ENCODE measurements at places on chromosomes 6 and 20. TPM values are rescaled to one million over a fixed set of nuclear protein-coding genes. Genes with fewer than 3 reads are reported as not detected.

GRCh38 chr6:33197431-33198048 is 2.9 kb downstream of the RXRB start:
- DNase-seq, result no peak

DNA sequence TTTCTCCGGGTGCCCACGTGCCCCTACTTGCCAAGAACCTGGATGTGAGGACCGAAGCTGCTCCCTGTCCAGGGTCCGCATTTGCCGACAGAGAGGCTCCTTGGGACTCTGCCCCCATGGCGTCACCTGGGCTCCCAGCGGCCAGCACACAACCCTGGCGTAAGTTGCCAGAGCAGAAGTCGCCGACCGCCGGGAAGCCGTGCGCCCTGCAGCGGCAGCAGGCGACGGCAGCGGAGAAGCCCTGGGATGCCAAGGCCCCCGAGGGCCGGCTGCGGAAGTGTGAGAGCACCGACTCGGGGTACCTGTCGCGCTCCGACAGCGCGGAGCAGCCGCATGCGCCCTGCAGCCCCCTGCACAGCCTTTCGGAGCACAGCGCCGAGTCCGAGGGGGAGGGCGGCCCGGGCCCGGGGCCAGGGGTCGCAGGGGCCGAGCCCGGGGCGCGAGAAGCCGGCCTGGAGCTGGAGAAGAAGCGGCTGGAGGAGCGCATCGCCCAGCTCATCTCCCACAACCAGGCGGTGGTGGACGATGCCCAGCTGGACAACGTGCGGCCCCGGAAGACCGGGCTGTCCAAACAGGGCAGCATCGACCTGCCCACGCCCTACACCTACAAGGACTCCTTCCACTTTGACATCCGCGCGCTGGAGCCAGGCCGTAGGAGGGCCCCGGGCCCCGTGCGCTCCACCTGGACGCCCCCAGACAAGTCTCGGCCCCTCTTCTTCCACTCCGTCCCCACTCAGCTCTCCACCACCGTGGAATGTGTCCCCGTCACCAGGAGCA is 28.3 kb downstream of the ZNF831 start:
- no peak for DNase-seq

DNA sequence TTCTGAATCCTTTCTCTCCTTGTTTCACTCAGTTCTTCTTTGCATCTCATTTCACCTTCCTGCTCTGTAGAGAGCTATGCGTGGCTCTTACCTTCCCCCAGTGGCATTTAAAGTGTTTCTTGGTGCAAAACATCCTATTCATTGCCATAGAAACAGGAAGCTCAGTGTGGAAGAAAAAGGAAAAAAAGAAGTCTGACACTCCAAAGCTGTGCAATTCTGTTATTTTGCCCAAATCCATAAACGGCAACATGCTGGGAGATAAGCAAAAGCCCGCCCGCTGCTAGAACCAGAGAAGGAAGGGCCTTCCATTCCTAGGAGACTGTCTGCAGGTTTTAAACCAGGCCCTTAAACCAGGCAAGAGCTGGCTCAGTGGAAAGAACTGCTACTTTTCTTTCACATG is 247.1 kb downstream of the HIVEP2 start:
- DNase-seq, result no peak

DNA sequence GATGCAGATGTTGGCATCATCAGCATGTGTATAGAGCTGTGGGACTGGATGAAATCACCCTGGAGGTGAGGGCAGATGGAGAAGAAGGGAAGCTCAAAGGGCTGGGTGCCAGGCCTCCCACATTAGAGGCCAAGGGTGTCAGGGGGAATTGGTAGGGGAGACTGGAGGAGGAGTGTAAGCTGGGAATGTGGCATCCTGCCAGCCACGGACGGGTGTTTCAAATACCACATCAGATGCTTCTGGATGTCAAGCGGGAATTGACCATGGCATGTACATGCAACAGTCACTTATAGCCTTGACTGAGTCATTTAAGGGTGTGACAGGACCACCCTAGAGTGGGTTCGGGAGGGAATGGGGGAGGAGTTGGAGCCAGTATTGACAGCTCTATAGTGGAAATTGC is 9.6 kb downstream of the ERGIC3 start:
- DNase-seq, result no peak

Gene AVP
- not detected for total RNA-seq

Gene SCUBE3
- 0.03 TPM for total RNA-seq

Gene SASH1
- 14.0 TPM for total RNA-seq

Measured in left lobe of liver (tissue), 2 donors.